ENCODE measurements at places on chromosomes 6 and 20.

DNA sequence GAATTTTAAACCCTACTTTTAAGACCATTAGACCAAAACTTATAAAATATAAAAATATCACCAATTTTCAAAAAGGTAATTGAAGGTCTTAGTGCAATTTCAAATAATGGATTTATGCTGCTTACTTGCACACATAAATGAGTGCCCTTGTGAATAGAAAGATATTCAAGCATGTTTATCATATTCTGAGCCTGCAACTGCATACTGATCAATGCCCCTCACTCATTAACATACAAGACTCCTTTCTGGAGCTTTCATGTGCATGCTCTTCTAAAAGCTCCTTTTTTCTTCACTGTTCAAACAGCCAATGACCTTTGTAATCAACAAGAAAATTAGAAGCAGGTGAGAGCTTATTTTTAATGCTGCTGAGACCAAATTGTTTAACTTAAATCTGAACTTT, 1139.3 kb downstream of the HACE1 start:
- DNase-seq: no peak

DNA sequence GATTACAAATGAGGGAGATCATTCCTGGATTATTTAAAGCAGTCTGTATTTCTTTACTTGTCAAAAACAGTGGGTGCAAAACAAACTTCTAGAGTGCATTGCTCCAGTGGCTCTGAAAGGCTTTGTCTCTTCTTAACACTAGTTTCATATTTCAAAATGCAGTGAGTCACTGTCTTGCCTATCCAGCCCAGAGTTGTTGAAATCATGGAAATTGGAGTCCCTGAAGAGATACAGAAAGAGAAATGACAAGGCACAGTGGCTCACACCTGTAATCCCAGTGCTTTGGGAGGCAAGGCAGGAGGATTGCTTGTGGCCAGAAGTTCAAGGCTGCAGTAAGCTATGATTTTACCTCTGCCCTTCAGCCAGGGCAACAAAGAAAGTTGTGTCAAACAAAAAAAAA, 11.3 kb downstream of the SLC2A12 start:
- DNase-seq: no peak

DNA sequence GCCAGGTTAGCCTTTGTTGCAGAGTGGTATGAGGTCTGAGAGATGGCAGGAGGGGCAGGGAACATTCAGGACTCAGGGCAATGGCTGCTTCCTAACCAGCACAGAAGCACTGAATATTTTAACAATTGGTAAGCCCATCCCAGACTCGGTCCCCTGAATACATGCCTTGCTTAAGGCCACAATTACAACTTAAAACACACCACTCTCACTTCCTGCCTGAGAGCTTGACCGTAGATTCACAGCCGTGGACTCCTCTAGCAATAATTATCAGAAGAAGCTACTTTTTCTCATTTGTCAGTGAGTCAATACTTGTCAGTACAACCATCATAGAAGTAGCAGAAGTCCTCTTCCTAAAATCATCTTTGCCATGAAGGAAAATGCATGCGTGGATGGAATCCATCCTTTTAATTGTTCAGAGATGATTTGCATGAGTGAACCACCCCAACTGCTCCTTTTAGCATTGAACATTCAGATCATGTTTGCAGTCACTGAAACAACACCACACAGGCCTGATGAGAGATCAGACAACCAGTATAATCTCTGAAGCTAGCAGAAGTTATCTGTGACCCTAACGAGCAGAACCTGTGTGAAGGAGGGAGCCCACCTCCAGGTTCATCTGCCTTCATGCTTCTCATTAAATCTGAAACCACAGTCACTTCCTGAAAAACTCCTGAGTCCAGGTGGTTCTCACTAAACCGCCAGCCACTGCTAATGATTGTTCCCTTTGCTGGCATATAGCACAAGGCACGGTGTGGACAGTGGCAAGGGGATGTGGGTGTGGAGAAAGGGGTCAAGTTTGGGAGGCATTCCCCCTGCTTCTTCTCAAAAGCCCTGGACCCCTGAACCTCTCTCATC, 333.9 kb upstream of the CNR1 start:
- no peak for DNase-seq

DNA sequence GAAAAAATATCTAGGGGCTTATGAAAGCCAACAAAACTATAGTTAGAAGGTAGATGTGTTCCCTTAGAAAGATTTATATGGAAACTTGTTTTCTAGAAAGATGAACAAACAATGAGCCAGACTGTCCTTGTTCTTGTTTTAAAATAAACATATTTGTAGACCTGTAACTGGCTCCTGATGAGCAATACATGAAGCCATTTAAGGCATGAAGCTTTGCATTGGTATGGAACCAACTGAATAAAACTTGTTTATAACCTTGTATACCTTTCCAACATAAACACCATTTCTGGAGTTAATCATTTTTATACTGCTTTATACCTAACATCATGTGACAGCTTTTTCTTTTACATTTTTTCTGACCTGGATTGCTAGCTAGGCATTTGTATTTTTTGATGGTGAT, 247.8 kb downstream of the PRL start:
- no peak for DNase-seq

- DNase-seq: no peak
These were observed 68.6 kb downstream of the B4GALT5 start for GRCh38 chr20:49644980-49645565.
